CD4-positive, alpha-beta T cell treated with Interleukin-10 for 1 hour (primary cell): ENCODE measurements at places on chromosomes 13 and 19.

DNA sequence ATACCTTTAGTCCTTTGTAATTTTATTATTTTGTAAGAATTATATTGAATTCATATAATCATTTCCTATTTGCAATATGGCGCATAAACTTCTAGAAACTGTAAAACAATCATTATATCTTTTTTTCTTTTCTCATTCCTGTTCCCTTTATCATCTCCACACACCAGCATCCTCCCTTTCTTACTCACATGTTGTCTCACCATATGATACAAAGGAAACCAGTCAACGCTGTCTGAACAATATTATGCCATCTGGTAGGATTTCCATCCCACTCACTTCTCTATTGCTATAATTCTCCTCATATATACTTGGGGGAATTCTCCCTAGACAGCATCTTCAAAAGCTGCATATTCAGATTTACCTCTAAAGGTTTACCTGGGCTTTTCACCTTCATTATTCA is 389.8 kb downstream of the NDFIP2 start:
- no peak for DNase-seq

DNA sequence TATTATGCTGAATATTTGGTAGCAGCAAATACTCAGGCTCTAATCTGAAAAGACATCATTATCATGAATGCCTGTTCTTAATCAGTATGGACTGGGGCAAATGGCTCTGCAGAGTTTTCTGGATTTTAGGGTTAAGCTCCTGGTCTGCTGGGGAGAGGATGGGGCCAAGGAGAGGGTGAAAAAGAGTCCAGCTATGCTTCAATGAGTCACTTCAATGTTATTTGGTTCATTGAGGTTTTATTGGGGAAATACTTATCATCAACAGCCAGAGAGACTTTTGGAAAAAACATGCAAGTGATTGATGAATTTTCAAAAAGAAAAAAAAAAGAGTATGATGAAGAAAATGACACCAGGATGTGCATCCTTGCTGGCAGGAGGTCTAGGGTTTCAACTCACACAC is 278.3 kb downstream of the UQCRFS1 start:
- no peak for DNase-seq

- no peak for DNase-seq
Measured at GRCh38 chr19:1566392-1567115, 1.6 kb downstream of the MEX3D start.

GRCh38 chr19:51294977-51295375 is 16.5 kb upstream of the IGLON5 start:
- DNase-seq, result no peak

GRCh38 chr13:23349161-23349897 is 84.2 kb downstream of the SACS start:
- DNase-seq, result no peak

- no peak for DNase-seq
Measured at GRCh38 chr13:56861476-56861875, 279.2 kb upstream of the PRR20A start.

DNA sequence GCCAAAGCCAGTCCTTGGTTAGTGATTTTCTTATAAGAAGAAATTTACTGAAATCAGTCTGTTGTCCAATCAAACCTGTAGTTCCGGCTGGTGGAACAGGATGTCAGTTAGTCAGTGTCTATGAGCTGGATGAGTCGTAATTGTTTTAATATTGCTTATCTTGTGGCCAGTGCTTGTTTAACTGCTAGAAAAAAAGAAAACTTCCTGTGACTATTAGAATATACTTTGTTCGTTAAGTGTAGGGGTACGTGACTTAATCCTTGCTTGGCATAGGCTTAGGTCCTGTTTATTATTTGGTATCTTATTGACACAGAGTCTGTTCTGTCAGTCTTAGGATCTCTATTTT is 1484.8 kb upstream of the MIR17HG start:
- DNase-seq, result no peak

DNA sequence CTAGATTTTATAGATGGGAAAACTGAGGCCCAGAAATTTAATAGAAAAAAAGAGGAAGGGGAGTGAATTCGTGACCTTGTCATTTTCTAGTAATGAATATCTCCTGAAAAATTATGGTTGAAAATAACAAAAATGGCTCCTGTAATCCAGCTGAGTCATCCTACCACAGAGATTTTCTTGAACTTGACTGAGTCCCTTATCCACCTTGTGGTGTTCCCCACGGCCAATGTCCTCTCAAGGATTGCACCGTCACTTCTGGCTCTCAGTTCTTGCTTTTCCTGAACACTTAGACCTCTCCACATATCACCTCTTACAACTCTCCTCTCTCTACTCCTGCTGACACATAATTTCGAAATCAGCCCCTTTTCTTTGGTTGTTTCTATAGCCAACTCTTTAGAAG is 1.2 kb upstream of the KATNAL1 start:
- no peak for DNase-seq

- no peak for DNase-seq
Measured at GRCh38 chr13:44471686-44472085, 98.1 kb downstream of the SERP2 start.

DNA sequence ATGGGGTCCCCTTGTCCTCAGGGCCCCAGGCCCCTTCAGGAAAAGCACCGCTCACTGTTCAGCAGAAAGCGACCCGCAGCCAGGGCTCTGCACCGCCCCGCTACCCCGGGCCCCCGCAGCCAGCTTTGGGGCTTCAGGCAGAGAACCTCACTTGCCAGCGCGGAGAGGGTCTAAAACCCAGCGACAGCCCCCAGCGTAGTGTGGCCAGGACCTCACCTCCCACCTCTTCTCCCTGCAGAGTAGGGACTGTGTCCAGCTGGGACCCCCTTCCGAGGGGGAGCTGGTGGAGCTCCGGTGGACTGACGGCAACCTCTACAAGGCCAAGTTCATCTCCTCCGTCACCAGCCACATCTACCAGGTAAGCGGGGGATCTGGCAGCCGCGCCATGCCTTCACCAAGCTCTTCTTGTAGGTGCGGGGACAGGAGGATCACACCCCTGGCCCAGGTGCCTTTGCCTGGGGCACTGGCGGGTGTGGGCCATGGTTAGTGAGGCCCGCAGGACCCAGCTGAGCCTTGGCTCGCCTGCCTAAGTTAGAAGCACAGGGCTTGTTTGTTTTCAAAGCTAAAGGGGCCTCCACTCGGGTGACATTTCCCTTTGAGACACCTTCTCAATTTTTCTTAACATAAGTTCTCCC is 175.7 kb downstream of the KDM4B start:
- DNase-seq, result no peak

DNA sequence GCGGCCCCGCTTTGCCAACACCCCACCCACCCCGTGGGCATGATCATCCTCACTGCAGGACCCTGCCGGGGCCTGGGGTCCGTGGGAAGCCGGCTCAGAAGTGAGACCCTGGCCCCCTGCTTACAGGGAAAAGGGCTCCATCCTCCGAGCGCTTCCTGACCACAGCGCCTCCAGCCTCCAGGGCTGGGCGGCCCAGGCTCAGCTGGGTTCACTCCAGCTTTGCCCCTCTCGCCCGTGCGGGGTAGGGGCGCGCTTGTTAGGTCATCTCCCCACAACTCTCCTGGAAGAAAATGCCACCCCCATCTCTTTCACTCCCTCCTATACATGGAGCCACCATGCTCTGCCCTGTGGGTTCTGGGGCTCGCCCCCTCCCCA is 6.6 kb upstream of the C1QTNF9B start:
- no peak for DNase-seq

GRCh38 chr13:113969973-113970611 is 3.8 kb downstream of the C13orf46 start:
- DNase-seq, result no peak

- DNase-seq, result no peak
Measured at GRCh38 chr19:50039968-50040367, 14.2 kb downstream of the ZNF473 start.

GRCh38 chr13:41579168-41579567 is 121.8 kb downstream of the RGCC start:
- no peak for DNase-seq

DNA sequence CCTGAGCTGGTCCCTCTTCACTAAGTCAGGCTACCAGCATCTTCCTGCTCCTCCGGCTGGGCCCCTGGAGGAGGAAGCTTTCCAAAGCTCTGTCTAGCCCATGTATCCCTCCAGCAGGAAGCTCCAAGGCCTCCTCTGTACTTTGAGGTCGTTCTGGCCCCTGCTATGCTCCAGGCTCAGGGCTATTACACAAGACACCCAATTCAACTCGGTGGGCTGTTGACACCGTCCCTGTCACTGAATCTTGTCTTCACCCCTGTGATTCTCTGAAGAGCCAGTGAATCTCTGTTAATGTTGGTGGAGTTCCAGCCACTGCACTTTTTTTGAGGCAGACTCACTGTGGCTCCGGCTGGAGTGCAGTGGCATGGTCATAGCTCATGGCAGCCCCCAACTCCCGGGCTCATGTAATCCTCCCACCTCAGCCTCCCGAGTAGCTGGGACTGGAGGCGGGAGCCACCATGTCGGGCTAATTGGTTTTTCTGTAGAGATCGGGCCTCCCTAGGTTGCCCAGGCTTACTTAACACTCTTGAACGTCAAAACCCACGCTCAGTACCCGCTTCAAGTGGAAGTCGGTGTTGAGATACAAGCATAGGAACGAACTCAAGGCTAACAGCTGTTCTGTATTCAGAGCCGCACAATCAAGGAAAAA is 512 bp upstream of the REX1BD start:
- no peak for DNase-seq

DNA sequence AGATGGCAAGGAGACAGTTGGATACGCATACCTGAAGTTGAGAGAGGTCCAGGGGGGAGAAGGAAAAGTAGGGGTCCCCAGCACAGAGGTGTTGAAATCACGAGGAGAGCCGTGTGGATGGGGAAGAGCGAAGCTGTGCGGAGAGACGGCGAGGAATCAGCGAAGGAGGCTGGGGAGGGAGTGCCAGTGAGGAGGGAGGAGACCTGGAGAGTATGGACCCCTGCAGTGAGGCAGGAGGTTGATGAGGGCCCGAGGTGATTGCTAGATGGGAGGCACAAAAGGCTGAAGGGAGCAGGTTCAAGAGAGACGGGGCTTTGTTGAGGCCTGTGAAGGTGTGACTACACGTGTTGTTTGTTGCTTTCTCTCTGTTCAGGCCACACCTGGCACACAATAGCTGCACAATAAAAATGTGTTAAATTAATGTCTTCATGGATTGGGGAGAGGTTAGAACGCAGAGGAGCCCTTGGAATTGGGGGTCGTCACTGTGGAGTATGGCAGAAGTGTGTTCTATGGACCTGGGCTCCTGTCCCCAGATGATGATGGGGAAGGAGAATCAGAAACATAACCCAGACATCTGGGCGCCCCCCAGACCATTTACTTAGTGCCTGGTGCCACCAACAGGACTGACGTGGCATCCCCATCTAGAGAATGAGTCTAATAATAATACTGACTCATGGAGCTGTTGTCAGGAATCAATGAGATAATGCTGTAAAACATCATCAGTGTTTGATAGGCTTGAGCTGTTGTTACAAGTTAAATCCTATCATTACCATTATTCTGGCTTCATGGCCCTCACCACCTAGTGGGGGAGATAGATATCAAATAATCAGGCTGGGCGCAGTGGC is 137.5 kb downstream of the SIPA1L3 start:
- DNase-seq, result no peak

GRCh38 chr13:42350141-42350540 is 78.2 kb downstream of the AKAP11 start:
- no peak for DNase-seq

GRCh38 chr13:21909331-21909730 is 238.5 kb downstream of the FGF9 start:
- DNase-seq, result no peak

DNA sequence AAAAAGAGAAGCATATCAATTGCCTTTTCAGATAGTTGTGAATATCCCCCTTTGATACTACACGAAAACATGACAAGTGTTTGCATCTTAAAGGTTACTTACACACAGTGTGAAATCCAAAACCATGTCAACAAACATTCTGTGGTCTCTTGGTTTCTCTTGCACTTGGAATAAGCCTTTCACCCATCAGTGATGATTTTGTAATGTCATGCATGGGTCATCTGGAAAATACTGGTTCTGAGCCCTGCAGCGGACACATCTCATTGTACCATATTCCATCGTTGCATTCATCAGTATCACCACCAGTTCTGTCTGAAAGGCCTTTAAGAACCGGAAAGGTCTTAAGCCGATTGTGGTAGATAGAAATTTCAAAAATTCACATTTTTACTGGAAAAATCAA is 65.4 kb upstream of the SOX1 start:
- no peak for DNase-seq

- no peak for DNase-seq
Measured at GRCh38 chr13:90792335-90792734, 555.2 kb upstream of the MIR17HG start.

DNA sequence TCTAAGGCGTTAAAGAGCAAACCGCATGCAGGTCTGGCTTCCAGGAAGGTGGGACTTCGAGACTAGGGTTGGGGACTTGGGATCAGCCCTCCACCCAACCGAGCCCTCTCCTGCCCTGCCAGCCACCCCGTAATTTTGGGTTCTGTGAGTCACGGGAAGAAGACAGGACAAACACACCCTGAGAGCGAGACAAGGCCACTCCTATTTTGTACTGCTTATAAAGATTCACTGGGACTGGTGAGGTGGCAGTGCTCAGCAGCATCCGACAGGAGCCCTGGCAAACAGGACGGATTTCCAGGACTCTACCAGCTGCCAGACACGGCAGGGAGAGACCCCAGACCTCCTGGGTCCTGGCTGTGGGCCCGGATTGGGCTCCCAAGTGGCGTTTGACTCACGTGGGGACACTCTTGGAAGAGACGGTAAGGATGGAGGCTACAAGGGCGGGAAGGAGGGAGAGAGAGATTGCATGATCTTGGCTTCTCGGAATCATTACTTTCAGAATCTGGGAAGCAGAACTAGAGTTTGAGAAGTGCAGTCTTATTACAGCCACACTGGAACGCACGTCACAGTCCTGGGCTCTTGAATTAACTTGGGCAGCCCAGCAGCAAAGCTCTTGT is at the start of gene C5AR2:
Gene C5AR2 (plus strand): TSS at position 245 of the 617 bp plus-strand sequence. CDS start 8,625 bp downstream, outside the sequence.
- DNase-seq, result no peak

DNA sequence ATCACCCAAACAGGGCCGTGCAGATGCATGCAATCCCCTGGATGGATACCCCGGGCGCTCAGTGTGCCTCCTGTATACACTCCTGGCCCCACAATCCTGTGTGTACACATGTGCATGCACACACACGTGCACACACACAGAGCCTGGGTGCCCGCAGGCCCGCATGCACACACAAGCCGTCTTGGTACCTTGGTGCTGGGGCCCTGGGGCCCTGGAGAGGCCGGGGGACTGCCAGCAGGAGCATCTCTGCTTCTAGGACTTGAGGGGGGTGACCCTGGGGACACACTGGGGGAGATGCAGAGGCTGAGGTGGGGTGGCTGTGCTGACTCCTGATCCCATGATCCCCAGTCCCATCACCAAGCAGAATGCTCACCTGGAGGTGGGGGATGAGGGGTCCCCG is 15.6 kb upstream of the EPOR start:
- DNase-seq, result no peak

GRCh38 chr19:33358408-33358807 is 15.1 kb upstream of the CEBPG start:
- no peak for DNase-seq
